Right lung (tissue), 10 donors: ENCODE measurements at places on chromosomes 5 and 9.

- DNase-seq = no peak
Observed at GRCh38 chr5:86605881-86606280, 11.9 kb upstream of the COX7C start.

GRCh38 chr5:132487095-132487428, 3.5 kb downstream of the IRF1 start:
- DNase-seq = no peak

DNA sequence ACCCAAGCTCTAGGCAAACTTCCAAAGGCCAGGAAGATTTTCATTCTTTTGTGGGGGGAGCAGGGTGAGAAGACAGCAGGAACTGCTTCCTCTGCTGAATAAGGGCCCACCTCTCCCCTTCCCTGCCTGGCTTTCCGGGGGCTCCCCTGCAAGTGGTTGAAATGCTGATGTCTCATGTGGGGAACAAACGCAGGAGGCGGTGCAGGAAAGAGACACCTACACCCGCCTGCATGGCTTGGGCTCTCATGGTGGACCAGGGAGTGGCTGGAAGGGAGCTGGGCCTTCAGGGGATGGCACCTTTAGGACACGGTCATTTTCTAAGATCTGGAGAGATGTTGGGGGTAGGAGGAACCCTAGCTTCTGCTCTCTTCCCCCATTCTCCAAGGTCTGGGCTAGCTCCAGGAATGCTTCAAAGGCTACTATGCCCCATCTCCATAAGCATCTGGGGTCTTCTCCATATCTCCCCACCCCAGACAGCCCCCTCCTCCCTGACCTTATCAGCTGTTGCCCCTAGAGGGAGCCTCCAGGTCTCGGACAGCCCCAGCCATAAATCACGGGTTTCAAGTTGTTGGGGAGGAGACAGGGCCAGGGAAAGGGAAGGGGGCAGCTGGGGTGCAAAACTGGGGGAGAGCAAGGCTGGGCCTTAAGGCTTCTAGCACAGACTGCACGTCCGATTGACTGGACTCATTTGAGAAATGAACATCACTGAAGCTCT, 76.6 kb downstream of the PSD2 start:
- no peak for DNase-seq

DNA sequence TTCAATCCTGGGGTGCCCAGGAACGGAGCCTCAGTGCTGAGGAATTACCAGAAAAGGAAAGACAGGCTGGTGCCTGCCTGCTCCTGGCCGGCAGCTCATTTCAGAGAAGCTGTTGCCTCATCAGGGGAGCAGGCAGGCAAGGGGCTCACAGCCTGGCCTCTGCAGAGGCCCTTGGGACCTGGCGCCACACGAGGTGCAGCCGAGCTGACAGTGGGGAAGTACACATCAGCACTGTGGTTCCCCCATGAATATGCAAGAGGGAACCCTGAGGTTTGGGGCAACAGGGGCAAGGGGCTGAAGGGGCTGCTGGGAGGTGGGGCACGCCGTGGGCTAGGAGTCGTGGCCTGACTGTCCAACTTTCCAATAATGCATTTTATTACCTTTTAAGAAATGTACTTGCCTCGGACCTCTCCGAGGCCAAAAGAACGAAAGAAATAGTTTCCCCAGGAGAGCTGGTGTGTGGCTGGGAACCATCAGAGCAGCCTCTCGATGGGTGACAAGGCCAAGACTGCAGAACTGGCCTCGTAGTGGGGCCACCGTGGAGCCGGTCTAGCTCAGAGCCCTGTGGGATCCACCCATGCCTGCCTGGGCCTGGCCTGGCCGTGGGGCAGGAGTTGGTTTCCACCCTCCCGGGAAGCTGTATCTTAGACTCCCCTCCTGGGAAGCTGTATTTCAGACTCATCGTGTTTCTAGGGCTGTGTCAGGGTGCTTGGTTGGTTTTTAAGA, 198.6 kb downstream of the PAX5 start:
- DNase-seq = no peak

- DNase-seq = no peak
Observed at GRCh38 chr5:42760426-42760825, 3.8 kb downstream of the CCDC152 start.
